Activated CD8-positive, alpha-beta memory T cell treated with anti-CD3 and anti-CD28 coated beads for 1 hour (primary cell): ENCODE measurements at places on chromosomes 5 and 9.

GRCh38 chr9:88716596-88717290 lies 181.8 kb downstream of the NXNL2 start:
- no peak for DNase-seq

- DNase-seq, result no peak
These were observed 16.3 kb upstream of the NPR2 start for GRCh38 chr9:35774907-35775635.

GRCh38 chr5:4093236-4093635 lies 497.6 kb downstream of the IRX1 start:
- no peak for DNase-seq

DNA sequence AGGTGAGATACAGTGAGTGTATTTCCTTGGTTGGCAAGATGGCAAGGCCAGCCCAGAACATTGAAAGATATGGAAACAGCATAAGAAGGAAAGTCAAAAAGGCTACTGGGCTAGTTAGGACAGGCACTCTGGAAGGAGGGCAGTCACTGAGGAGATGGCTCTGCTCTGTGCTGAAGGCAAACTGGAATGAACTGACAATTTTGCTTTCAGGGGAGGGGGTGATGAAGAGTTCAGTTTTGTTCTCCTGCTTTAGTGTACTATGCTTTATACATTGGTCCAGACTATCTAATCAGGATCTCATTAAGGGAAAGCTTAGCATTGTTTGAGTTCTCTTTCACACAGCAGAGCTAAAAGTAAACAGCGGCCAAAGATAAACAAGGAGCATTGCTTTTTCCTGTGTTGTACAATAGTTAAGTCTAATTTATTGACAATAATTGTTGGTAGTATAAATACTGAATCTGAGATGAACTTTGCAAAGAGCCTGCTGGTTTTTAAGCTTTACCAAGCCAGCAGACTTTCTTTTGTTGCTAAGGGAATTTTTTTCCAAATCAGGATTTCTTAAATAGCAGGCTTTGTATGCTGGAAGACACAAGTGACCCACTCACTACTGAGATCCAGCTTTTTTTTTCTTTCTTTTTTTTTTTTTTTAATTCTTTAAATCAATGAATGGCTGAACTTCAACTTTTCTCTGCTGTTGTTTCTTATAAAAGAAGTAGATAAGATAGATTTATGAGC lies 355.5 kb downstream of the ARRDC3 start:
- DNase-seq, result no peak

- no peak for DNase-seq
These were observed 396 bp downstream of the GARIN3 start for GRCh38 chr5:157165668-157166067.

DNA sequence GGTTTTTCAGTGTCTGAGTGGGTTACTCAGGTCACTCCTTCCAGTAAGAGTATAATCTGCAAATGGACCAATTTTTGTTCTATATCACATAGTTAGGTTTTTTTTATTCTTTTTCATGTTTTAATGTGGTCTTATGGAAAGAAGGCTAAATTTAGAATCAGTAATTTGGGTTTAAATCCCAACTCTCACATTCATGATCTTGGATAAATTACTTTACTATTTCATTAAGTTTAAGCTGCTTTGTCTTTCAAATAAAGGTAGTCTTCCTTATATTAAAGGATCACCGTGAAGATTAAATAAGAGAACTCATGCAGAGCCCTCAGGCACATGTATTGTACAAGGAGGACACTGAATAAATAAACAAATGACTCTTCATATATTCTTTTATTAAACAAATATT lies 234.7 kb downstream of the SGCD start:
- DNase-seq, result no peak

DNA sequence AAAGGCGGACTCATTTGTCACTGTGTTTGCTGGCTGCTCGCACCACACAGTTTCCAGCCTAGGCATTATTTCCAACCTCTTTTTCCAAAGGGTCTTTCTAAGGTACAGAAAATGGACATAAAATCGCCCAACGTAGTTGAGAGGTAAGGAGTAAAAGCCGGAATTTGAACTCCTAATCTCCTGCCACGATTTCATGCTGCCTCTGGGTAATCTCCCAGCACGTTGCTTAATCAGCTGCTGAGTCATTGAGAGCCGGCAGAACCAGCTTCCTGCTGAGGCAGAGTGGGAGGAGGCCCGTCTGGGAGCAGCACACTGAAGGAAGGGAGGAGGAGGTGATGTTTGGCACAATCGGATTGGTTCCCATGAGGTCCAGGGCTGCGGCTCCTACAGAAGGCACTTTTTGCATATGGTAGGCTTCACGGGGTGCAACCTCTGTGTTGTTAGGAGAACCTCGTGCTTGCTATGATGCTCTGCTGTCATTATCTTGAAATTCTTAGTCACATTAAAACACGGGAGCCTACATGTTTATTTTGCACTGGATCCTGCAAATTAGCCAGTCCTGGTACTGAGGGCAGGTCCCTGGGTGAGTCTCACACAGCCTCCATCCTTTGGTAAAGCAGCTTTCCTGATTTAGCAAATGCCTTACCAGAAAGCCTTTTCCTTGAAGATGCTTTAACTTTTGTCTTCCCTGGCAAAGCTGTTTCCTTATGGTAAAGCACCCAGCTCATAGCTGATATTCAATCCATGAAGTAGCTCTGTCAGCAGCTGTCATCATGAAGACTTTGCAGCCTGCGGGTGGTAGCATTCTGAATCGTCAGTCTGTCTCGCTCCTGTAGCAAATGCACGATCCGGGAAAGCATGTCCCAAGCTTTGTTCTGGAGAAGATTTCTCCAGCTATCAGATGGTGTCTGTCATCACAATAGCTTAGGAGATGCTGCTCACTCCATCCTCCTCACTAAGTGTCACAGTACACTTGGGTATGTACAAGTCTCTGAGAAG lies 191.6 kb upstream of the MSX2 start:
- no peak for DNase-seq

- DNase-seq, result no peak
These were observed 1.7 kb downstream of the DENND4C start for GRCh38 chr9:19231904-19232822.

DNA sequence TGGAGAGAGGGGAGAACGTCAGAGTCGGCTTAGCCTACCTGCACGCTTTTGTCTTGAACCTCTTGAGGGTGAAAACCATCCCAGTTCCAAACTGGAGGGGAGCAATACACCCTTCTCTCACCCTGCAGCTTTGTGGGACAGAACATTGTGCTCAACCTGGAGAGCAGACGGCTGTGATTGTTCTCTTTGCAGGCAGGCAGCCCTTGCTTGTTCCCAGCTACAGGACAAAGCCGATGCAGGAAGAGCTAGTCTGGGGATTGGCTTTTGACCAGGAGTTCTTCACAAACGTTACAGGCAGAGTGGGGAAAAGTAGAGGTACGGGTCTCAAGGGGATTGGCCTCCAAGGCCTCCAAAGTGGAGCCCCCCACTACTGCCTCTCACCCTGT lies 33.9 kb upstream of the ARHGAP26 start:
- no peak for DNase-seq

- no peak for DNase-seq
These were observed 13.4 kb upstream of the EXOC3 start for GRCh38 chr5:429453-430188.

DNA sequence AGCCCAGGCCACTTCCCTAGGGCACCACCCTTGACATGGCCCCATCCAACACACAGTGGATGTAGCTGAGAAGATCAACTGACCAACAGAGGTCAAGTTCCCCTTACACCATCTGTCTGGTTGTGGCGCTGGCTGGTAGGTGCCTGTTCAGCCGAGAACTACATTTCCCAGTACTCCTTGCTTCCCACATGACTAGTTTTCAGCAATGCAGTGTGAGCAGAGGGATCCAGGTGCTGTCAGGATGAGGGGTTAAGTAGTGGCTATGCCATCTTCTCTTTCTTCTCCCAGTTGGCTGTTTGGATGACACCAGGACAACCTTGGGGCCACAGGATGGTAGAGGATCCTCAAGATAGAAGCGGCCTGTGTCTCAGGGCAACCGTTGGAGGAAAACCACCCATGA lies 48.6 kb upstream of the SH3PXD2B start:
- no peak for DNase-seq

- DNase-seq, result no peak
These were observed 95.4 kb downstream of the CAVIN4 start for GRCh38 chr9:100673249-100673648.

DNA sequence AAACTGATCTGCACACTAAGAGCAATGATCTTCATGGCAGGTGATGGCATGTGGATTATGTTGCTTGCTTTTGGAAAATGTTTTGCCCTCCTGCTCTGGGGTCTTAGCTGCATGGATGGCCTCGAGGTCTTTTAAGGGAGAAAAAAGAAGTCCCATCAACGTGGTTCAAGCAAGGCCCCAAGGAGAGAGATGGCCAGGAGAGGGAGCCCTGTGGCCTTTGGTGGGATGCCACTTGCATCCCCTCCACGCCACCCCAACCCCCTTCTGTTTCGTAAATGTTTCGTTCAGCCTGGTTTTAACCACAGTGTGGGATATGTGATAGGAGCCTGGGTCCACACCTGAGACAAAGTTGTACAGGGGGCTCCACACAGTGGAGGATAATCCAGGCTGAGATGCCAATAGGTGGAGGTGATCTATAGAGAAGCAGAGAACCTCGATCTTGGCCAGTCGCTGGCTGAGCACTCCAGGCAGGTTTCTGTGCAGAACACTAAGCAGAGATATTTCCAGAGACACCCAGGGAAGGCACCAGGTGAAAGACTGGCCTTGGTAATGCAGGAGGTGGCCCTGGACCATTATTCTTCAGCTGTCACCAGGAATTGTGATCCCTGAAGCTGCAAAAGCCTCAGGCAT lies 25.8 kb upstream of the FRRS1L start:
- DNase-seq, result no peak

- no peak for DNase-seq
These were observed 521.0 kb upstream of the SEMA6A start for GRCh38 chr5:117095346-117096332.

- DNase-seq, result no peak
These were observed 48.5 kb upstream of the MSX2 start for GRCh38 chr5:174675916-174676315.

- DNase-seq, result no peak
These were observed 127.4 kb downstream of the COMMD10 start for GRCh38 chr5:116212225-116212624.

GRCh38 chr5:307306-307705 lies 14.2 kb upstream of the AHRR start:
- no peak for DNase-seq

DNA sequence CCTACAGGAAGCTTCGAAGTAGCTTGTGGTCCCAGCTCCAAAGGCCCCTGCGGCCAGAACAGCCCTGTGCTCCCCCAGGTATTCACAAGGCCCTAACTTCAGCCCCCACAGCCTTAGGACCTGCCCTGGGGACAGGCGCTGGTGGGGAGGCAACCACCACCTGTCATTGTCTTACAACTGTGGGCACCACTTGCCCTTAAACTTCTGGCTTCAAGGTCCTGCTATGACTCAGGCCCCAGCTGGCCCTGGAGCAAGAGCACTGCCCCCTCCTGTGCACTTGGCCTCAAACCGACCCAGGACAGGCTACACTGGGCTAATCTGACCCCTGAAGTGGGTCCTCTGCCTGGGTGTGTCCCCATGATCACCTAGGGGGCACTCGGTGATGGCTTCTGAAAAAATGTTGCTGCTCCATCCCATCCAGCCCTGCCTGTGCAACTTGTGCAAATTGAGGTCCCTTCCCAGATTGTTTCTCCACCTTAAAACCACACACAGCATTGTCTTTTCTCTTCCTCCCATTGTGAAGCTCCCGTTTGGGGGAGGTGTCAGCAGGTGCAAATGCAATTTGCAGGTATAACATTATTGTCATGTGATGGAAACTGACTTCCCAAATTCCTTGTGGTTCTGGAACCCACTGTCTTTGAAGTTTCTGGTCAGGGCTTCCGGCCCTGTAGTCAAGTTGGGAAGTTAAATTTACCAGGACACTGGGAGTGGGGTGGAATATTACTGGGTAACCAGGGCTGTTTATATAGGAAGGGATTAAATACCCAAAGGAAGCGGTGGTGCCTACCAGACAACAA lies 1.1 kb upstream of the PROB1 start:
- DNase-seq, result no peak

GRCh38 chr5:137564398-137564961 lies 65.4 kb upstream of the SPOCK1 start:
- DNase-seq, result no peak

GRCh38 chr5:157459715-157460599 lies at the start of gene NIPAL4:
Gene NIPAL4, plus strand, starts transcription at chr5:157460213. Its CDS starts 108 bp downstream, at chr5:157460321.
- peak; percentile 3 for DNase-seq

DNA sequence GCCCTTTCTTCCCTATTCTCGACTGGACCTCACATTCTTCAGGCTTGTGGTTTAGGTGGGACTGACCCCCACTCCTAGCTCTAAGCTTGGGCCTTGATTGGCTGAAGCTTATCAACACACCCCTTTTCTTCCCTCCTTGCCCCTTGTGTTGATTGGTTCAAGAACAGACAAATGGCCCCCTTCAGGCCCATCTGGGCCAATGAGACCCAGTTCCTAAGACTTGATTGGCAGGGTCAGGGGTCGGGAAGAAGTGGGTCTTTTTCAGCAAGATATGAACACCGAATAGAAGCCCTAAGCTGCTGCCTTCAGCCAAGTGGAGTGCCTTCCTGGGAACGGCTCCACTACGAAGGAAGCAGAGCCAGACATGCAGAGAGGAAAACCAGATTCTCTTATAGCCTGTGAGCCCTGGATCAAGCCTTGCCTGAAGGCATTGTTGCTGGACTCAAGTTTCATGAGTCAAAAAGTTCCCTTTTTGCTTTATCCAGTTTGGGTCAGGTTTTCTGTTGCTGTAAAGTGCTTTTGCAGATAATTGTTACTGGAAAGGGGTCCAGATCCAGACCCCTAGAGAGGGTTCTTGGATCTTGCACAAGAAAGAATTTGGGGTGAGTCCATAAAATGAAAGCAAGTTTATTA lies 22.4 kb upstream of the NCS1 start:
- DNase-seq, result no peak

GRCh38 chr5:42250-42649 lies 49.7 kb upstream of the PLEKHG4B start:
- no peak for DNase-seq

GRCh38 chr5:179153921-179154345 lies 93.8 kb downstream of the ZNF354C start:
- no peak for DNase-seq

- DNase-seq, result no peak
These were observed 175.9 kb downstream of the ERCC6L2 start for GRCh38 chr9:96051423-96051822.

DNA sequence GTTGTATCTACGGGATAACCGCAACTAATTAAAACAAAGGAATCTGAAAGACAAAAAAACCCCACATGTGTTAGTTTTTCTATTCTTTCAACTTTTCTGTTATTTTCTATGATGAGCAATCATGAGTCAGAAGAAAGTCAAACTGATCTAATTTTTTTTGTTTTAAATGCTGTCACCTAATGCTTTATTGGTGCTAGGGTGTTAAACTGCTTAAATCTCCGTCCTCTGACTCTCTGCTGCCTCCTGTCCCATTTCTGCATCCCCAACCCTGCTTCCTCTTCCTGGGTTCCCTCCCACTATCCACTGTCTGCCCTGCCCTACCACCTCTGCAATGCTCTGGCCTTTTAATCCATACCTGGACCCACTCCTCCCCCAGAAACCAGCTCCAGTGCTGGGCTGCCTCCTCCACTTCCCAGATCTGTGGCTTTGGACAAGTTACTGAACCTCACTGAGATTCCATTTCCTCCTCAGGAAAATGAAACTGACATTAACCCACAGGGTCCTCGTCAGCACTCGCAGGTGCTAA lies 15.7 kb downstream of the PTPN3 start:
- DNase-seq, result no peak
